ENCODE measurements at places on chromosomes 2 and 18.

DNA sequence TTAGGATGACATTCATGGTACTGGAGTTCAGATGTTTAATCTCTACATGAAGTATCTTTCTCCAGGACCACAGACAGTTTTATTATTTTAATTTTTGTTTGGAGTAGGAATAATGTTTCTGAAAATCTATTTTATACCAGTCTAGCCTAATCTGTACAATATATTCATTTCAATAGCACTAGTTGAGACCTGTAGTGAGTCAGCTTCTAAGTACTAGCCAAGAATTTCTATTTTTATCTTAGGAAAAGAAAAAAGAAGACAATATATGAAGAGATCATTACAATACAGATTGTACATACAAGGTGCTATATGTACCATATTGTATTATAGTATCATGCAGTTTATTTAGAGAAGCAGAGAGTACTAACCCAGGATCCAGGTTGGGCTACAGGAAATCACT, 826.9 kb upstream of the PIK3C3 start:
- no peak for DNase-seq

- no peak for DNase-seq
Measured at GRCh38 chr18:44557616-44558151, 123.0 kb upstream of the SETBP1 start.

- peak; percentile 30 for DNase-seq
Measured at GRCh38 chr2:33477473-33478468, 1.3 kb downstream of the RASGRP3 start.

GRCh38 chr2:42560899-42561298, 7.5 kb upstream of the MTA3 start:
- no peak for DNase-seq

GRCh38 chr18:13437796-13438506, 219.4 kb downstream of the LDLRAD4 start:
- DNase-seq = peak; percentile 62

DNA sequence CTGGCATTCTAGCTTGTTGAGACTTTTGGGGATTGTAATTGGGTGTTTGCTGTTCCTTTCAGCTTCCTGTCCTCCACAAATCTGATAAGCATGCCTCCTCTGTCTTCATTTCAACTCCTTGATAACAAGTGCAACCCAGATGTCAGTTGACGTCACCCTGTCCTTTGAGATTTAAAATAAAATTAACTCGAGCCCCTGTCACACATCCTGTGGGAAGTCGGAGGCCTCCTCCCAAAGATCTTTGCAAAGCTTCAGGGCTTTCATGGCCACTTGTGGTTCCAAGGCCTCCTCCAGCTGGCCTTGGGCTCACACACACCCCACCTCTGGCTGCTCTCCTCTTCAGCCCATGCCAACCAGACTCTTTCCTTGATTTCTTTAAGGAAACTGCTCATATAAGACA, 69.9 kb upstream of the ITGA6 start:
- no peak for DNase-seq

DNA sequence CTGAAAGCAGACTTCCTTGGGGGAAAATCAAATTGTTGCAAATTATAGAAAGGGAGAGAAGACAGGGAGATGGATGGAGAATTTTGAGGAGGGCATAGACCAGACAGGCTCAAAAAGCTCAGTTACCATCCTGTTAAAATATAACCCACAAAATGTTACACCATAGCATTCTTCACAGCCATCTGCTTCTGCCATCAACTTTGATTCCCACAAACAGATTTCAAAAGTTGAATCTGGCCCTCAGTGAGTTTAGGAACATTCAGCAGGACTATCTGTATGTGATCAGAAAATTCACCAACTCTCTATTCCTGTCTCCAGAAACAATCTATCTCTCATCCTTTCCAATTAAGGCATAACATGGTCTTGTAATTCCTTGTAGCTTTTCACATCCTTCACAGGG, 159.8 kb upstream of the CCDC68 start:
- no peak for DNase-seq

DNA sequence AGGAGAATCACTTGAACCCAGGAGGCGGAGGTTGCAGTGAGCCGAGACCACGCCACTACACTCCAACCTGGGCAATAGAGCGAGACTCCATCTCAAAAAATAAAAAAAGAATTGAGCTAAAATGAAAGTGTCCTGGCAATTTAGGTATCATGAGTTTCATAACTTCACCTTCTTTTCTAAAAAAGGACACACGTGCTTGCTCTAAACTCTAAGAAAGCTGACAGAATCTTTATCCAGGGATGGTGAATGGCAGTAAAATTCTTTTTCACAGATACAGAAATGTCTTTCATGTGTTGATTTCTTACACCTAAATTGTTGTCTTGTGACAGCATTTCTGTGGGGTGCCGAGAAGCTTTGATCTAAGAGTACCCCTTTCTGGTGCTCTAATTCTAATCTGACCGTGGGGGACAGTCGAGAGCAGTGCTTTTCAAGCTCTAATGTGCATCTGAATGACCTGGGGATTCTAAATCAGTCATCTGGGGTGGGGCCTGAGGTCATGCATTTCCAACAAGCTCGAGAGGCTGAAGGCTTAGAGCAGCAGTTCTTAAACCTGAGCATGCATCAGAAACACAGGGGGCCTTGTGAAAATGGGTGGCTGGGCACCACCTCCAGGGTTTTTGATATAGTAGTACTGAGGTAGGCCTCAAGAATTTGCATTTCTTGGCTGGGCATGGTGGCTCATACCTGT, 42.1 kb upstream of the REL start:
- no peak for DNase-seq

DNA sequence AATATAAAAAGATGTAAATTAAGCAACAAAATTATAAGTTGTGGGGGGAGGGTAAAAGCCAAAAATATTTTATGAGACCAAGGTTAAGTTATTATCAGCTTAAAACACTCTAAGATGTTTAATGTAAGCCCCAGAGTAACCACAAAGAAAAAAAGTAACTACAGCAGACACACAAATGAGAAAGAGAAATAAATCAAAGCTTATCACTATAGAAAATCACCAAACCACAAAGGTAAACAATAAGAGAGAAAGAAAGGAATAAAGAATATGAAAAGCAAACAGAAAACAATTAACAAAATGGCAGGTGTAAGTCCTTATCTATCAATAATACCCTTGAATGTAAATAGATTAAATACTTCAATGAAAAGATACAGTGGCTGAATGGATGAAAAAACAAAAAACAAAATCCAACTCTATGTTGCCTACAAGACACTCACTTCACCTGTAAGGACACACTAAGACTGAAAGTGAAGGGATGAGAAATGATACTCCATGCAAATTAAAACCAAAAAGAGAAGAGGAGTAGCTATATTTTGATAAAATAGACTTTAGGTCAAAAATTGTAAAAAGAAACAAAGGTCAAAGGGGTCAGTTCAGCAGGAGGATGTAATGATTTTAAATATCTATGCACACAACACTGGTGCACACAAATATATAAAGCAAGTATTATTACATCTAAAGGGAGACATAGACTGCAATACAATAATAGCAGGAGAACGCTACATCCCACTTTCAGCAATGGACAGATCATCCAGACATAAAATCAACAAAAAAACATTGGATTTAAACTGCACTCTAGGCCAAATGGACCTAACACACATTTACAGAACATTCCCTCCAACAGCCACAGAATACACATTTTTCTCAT, 80.7 kb downstream of the PTPN2 start:
- DNase-seq = no peak

GRCh38 chr18:46899274-46899948, 17.9 kb downstream of the PIAS2 start:
- DNase-seq = no peak

DNA sequence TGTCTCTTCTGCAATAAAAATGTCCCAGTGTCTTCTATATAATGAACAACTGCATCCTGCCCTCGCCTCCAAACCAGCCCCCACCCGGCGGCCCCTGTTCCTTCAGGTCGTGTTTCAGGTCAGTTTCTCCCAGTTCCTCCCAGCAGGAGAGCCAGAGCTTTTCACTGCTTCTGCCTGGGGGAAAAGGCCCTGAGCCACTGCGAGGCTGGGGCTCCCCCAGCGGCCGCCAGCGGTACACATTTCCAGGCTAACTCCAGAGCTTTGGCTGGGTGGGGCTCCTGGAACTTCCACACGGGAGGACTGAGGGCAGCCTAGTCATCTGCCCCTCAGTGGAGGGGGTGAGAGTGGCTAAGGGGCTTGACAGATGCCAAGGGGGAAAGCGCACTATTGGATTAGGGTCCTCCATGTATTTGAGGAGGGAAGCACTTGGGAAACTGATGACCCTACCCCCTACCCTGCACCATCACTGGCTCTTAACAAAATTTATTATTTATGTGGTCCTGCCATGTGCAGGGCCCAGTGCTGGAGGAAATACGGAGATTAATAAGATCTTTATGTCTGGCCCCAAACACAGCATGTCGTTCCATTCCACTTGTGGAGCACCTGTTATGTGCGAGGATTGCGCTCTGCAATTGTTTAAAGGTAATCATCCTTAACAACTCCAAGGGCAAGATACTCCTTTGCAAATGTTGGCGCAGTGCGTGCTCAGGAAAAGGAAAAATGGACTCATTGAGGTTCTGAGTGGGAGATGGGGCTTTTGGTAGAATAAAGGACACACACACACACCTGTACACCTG, 17.3 kb upstream of the CYS1 start:
- DNase-seq = peak; percentile 48

GRCh38 chr18:57631697-57632096, 10.1 kb upstream of the NARS1 start:
- DNase-seq = no peak

DNA sequence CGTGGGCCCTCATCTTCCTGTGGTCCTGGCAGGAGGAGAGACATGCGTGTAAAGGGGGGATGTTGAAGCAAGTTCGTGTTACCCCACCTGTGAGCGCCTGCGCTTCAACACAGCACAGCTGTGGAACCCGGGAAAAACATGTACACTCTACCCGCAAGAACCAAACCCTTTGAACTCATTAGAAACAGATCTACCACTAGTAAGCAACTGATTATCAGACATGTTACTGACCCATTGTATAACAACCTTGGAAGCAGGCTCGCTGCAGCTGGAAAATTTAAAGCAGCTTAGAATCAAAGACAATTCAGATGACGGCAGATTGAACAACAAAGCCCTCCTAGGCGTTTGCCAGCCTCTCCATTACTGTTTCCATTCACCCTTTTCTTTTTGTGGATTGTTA, 771.7 kb upstream of the SALL3 start:
- DNase-seq = no peak

GRCh38 chr2:210233487-210233886, 8.2 kb upstream of the ACADL start:
- no peak for DNase-seq

DNA sequence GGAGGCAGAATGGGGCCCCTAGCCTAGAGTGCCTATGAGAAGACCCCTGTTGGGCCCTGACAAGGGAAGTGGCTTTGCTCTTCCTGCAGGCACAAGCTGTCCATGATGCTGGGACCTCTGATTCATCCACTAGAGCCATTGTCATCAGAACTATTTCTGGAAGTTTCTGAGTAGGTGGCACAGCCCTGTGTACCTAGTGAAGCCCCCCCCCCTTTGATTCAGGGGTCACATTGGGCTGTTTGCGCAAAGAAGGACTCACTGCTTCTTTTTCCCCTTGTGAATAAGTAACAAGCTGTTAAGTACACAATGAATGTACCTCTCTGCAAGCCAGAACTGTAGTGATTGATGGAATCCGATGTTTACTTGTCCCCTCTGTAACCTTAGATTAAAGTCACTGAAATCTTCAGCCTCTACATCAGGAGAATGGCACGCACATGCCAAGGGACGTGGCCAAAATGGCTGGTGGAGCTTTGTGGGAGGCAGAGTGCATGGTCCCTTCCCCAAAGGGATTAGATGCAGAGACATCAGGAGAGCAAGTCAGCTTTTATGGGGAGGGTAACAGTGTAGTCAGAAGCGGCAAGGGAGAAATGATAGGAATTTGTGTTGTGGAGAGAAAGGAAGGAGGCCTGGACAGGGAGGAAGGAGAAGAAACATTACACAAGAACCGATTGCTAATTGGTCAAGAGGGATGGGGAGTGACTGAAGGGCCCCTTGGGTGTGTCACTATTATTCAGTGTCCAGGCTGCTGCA, 267.6 kb upstream of the RAB12 start:
- no peak for DNase-seq

DNA sequence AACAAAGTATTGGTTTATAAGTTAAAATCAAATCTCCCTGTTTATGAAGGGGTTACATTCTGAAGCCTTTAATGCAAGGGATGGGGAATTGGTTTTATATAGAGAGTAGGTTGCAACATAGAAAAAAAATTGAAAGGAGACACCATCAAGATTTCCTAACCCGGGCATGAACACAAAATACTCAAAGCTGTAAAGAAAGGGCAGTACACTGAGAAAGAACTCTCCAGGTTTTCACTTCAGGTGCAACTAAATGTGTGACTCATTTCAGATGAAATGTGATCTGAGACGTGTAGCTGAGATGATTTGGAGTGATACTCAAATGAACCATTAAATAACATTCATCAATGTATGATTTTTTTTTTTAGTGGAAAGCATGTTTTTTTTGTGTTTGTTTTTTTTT, 43.6 kb downstream of the SANBR start:
- DNase-seq = no peak

DNA sequence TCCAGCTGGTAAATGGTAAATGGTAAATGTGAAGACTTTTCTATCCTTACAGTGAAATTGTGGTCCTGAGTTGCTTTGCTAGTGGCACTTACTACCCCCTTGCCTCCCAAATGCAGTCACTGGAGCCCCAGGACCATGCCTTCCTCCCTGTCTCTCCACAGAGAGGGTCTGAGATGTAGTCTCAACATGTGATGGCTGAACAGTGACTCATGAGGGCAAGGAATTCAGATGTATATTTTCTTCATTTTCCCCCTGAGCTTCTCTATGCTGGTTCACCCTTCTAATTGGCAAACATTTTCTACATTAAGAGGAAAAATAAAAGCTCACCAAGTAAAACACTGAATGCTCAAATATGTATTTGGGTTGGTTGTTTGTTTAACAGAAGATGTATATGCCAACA, 232.0 kb downstream of the SH3BP4 start:
- DNase-seq = no peak

DNA sequence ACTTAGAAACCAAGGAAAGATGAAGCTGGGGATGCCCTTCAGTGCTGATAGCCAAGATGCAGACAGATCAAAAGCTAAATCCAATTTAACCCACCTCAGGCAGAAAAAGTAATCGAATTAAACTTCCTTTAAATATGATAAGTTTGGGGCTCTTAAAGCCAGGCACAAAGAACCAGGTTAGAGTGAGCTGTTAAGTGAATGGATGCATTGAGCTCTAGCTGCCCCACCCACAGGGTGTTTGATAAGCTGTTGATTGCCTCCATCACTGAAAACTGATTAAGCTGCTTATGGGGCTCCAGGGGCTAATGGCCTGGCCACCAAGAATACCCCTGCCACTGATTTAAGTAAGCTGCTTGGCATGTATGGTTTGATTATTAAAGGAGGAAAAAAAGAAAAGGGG, 119.8 kb downstream of the PLEKHM3 start:
- no peak for DNase-seq

GRCh38 chr2:108894766-108895165, 94.3 kb downstream of the EDAR start:
- DNase-seq = no peak
